ENCODE measurements at places on chromosomes 5 and 9. TPM values are rescaled to one million over a fixed set of nuclear protein-coding genes. Genes with fewer than 3 reads are reported as not detected.
A peak's percentile ranks its signal among the peaks of the same experiment; 100 is the strongest.

The SPATA31E1 gene
- total RNA-seq = not detected

The ADRA1B gene
- total RNA-seq = 12.0 TPM

The CDH18 gene
- total RNA-seq = not detected

The AMBP gene
- total RNA-seq = 6,364 TPM

The TMOD1 gene
- 10.6 TPM for total RNA-seq

The AQP7 gene
- 30.7 TPM for total RNA-seq

The ZNG1E gene
- 27.1 TPM for total RNA-seq

The ADGRD2 gene
- total RNA-seq = not detected

The STK32A gene
- 0.23 TPM for total RNA-seq

The BTNL3 gene
- total RNA-seq = not detected

GRCh38 chr9:107782789-107783188, 293.2 kb upstream of the KLF4 start:
- no peak for DNase-seq

DNA sequence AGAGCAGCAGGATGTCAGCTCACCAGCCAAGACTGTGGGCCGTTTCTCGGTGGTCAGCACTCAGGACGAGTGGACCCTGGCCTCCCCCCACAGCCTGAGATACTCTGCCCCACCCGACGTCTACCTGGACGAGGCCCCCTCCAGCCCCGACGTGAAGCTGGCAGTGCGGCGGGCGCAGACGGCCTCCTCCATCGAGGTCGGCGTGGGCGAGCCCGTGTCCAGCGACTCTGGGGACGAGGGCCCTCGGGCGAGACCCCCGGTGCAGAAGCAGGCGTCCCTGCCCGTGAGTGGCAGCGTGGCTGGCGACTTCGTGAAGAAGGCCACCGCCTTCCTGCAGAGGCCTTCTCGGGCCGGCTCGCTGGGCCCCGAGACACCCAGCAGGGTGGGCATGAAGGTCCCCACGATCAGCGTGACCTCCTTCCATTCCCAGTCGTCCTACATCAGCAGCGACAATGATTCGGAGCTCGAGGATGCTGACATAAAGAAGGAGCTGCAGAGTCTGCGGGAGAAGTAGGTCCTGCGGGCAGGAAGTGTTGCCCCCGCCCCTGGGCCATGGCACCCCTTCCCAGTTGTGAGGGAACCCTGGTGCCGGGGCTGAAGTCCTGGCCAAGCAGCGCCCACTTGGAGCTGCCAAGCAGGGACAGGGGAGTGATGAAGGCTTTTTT, 108.9 kb downstream of the WNK2 start:
- DNase-seq = no peak

DNA sequence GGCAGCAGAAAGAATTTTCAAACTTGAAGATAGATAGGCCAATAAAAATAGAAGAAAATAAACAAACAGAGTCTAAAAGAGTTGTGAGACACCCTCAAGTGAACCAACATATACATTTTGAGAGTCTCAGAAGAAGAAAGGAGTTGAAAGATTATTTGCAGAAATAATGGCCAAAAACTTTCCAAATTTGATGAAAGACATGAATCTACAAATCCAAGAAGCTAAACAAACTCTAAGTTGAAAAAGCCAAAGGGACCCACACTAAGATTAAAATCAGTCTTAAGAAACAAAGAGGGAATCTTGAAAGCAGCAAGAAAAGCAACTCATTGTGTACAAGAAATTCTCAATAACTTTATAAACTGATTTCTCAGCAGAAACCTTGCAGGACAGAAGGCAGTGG, 137.0 kb downstream of the SAXO1 start:
- DNase-seq = no peak

DNA sequence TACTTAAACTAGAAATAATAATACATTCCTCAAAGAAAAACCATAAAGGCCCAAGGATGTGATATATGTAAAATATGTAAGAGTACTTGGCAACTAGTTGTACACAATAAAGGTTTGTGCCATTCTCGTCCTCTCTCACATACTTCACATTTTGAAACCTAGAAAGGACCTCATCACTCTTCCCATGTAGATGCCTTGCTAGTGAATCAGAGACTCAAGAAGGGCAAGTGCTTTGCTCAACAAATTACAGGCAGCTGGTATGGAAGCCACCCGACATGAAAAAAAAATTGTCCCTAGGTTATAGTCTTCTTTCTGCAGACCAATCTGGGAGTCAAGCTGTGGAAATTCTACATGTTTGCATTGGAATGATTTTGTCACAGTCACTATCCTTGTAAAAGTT, 31.7 kb downstream of the ADRB2 start:
- DNase-seq = no peak

DNA sequence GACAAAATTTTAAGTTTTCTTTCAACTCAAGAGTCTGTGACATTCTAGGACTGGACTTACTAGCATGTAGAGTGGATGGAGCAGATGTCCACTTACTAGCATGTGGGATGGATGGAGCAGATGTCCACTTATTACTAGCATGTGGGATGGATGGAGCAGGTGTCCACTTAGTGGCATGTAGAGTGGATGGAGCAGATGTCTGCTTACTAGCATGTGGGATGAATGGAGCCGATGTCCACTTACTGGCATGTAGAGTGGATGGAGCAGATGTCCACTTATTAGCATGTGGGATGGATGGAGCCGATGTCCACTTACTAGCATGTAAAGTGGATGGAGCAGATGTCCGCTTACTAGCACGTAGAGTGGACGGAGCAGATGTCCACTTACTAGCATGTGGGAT, 2.4 kb downstream of the SLC36A1 start:
- no peak for DNase-seq

DNA sequence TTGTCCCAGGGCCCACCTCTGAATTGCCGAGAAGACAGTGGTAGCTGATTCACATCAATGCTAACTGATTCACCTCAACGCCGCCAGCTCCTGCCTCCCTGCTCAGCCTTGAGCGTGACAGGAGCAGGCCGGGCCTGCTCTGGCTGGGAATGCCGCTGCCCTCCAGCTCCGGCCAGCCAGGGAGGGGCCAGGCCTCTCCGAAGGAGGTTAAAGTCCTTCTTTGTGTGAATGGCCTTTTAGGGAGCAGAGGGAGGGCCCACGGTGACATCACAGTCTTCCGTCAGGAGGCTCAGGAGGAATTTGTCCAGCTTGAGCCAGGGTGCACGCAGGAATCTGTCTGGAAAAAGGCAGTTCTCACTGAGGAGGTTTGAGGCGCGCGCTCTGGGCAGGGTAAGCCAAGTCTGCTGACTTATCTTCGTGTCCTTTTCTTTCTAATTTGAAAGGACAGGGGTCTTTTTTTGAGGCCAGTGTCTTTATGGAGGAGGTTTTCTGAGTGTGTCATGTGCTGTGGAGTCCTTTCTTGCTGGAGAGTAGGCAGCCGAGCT, 82.7 kb downstream of the C9orf152 start:
- DNase-seq = peak; percentile 89

DNA sequence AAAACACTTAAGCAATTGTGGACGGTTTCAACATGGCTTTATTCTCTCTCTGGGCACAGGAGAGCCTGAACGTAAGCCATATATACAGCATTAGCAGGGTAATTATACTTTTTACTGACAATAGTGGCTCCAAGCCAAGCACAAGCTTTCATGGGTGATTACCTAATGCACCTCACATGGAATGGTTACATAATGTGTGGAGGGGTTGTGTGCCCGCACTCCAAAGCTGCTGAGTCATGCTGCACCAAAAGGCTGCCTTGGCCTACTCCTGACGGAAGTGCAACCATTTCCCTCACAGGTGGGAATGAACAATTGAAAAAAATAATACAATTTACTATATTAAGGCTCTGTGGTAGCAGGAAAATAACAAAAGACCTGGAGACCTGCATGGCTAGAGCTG, 86.5 kb upstream of the ATP10B start:
- DNase-seq = no peak

DNA sequence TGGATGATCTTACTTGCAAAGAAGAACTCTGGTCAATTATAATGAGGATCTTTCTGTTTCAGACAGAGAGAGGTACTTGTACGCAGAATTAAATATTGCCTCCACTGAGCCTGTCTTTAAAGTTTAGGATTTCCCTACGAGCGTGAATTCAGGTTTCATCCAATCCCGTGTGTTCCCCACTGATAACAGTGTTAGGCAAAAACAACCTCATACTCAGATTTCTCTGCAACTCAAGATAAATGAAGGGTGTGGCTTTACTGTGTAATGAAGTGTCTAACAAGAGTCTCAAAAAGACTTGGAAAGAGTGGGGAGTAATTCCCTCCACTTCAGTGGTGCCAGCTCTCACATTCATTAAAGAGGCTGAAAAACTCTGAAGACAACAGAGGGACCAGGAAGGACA, 53.2 kb upstream of the ACO1 start:
- DNase-seq = no peak

DNA sequence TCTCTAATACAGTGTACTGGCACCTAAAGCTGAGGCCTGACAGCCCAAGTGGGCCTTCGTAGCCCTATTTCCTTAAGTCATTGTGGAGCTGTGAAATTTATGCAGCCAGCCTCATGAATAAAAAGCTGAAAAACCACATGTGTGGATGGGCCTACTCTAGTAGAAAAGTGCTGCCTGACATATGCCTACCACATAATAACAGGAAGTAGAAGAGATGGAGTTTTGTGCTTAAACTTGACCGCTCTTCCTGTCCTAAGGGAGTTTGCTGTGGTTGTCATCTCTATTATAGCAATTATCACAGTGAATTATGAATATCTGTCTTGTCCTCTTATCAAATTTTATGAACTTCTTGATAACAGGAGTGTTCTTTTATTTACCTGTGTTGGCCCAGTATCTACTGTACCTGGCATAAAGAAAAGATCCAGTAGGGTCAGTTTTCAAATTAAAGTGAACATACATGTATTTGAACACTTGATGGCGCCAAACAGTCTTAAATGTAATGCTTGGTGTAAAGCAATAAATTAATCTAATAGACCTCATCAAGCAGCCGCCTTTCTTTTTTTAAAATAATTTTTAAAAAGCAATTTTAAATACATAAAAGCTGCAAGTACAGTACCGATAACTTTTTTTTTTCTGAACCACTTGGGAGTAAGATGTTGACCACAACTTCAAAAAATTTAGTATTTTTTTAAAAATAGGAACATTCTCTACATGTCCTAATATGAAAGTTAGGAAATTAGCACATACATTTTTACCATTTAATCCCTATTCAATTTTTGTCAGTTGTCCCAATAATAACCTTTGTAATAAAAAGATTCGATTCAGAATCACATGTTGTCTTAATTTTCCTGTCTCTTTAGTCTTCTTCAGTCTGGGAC, 51.0 kb downstream of the FKTN start:
- no peak for DNase-seq

DNA sequence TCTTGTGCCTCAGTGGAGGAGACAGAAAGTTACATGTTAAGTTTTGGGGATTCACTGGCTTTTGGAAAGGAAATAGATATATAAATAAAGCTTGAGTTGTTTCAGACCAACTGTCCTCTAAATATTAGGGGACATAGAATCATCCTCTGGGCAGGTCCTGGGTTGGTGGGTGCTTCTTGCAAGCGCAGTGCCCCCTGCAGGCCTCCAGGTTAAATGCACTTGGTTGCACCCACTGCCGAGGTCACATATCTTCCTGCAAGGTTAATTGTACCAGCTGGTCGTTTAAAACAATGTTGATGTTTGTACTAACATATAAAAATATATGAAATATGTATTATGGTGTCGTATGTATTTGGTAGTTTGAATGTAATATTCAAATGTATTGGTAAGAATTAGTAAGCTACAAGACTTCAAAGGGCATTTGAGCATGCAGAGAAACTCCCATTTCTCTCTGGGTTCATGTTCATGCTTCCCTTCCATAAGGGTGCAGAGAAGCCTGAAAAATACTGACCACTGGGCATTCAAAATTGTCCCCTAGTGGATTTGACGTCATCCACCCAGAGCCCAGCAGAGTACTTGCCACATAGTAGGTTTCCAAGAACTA, 87.0 kb downstream of the ZNF618 start:
- DNase-seq = no peak

- no peak for DNase-seq
Observed at GRCh38 chr9:91425271-91425670, 1.6 kb upstream of the NFIL3 start.

DNA sequence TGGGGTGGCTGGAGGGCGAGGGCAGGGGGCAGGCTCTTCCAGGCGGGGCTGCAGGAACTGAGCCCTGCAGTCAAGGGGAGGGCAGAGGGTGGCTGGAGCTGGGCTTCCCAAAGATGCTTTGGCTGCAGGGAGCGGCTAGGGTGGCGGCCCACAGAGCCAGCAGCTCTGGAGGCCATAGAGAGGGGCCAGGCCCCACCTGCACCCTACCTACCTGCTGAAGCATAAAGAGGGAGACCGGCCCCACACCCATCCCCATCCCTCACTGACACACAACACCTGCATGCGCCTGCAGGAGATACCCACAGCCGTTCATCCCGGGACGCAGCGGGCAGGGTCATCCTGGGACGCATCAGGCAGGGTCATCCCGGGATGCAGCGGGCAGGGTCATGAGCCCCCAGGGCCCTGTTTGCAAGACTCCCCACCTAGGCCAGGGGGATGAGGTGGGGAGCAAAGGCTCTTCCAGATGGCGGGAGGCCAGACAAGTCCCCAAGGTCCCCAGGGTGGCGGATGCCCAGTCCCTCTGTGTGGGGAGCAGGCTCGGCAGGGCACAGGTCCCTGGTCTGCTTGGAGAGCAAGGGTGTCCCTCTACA, 39.8 kb upstream of the NOTCH1 start:
- no peak for DNase-seq

- no peak for DNase-seq
Observed at GRCh38 chr9:22105005-22105722, 96.1 kb upstream of the CDKN2B start.

DNA sequence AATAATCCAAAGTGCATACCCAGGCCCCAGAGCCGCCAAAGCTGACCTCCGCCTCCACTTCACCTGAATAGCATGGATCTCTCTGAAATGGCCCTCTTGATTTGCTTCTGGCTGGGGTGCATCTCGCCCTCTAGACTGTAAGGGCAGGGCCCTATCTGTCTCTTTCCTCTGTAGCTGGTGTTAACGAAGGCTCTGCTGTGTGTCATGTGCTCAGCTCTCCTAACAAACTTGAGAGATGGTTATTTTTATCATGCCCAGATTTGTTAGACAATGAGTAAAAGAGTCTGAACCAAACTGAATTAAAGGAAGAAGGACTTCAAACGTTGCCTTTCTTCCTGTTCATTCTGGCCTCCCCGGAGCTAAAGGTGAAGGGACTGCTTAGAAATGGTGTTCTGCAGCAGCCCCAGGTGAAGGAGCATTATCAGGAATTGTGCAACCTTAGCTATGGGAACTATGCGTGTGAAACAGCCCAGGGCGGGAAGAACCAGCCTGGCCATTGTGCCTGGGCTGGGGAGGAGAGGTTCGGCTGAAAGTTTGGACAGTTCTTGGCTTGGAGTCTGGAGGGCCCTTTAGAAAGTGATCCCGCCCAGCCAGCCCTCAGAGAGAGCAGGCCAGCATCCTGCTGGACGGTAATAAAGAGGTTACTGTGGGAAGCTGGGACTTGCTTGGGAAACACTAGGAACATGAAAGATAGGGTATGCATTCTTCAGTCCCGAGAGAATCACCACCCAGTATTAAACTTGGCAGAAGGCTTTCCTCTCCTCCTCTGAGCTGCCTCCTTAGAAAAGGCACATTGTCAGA, 73.5 kb downstream of the WWC1 start:
- DNase-seq = no peak

DNA sequence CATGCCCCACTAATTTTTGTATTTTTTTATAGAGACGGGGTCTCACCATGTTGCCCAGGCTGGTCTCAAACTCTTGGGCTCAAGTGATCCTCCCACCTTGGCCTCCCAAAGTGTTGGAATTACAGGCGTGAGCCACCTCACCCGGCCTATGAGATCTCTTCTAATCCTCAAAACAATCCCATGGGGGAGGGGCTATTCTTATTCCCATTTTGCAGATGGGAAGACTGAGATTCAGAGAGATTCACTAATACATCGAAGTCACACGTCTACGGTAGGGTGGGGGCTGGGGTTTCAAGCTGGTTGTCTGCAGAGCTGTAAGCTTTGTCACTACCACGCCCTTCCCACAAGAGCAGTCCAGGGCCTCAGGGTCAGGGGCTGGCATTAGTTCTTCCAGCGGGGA, 14.0 kb upstream of the NTNG2 start:
- no peak for DNase-seq
